Stimulated activated CD8-positive, alpha-beta memory T cell treated with anti-CD3 and anti-CD28 coated beads, Interleukin-2, amount 100 ng/mL, for 1 hour (primary cell): ENCODE measurements at places on chromosomes 2 and 18.

DNA sequence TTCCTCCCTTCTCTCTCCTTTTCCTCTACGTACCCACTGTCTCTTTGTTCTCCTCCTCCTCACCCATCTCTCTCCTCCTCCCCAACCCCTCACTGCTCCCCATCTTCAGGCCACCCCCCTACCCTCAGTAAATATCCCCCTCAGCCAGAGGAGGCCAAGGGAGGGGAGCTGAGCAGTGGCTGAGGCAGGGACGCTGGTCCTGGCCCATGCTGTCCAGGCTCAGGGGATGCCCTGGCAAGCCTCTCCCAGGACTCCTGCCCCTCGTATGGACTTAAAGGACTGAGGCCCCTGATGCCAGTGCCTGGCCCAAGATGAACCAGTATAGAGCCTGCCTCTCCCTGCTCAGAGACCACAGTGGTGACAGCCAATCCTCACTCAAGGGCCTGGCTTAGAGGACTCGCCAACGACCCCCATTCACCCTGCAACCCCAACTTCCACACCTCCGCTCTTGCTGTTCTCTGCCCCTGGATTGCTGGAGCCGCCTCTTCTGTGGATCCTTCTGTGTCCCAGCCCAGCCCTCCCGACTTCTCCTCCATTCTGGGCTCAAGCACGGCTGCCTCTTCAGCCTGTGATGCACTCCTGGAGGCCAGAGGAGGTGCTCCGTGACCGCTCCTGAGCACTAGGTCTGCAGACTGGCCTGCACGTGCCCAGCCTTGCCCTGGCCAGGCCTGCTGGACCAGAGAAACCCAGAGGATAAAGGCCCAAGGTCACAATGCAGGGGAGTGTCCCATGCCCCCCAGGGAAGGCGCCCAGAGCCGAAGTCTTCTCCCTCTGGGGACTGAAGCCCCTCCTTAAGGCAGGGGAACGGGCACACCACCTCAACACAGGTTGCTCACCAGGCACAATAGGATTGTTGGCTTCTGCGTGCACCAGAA, 9.5 kb upstream of the DUSP2 start:
- no peak for DNase-seq

- no peak for DNase-seq
Observed at GRCh38 chr18:72910045-72910444, 42.3 kb upstream of the NETO1 start.

DNA sequence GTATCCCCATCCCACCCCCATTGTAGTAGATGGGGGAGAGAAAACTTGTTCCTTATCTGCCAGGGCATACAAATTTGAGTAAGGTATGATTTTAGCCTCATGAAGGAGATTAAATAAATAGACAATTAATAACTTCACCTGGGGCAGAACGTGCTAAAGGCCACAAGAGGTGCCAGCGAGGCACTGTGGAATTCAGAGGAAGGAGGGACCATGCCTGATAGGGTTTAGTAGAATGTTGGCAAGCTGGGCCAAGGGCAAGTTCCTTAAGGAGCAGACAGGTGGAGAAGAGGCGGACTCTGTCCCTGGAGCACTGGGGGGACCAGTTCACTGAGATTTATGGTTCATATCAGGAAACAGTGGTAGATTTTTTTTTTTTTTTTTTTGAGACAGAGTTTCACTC, 22.5 kb downstream of the STAMBP start:
- DNase-seq: no peak

DNA sequence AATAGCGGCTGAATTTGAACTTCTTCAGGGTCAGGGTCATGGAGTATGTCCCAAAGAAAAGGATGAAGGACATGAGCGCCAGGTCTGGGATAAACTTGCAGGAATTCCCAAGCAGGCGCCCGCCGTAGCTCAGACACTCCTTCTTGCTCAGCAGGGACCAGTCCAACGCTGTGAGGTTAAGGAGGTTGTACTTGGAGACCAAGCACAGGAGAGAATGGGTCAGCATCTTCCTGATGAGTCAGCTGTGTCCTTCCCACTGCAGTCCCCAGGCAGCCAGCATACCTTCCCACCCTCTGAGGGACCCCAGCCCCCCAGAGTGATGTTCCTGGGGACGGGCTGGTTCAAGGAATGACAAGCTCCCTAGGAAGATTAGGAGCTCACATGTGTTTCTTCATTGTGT, 40.9 kb downstream of the MTHFD2 start:
- DNase-seq: no peak

- DNase-seq: peak; percentile 60
Observed at GRCh38 chr2:202033317-202034248, at the start of gene FZD7. Gene FZD7, plus strand, starts transcription at chr2:202033855. Its CDS starts 793 bp downstream, at chr2:202034648.

DNA sequence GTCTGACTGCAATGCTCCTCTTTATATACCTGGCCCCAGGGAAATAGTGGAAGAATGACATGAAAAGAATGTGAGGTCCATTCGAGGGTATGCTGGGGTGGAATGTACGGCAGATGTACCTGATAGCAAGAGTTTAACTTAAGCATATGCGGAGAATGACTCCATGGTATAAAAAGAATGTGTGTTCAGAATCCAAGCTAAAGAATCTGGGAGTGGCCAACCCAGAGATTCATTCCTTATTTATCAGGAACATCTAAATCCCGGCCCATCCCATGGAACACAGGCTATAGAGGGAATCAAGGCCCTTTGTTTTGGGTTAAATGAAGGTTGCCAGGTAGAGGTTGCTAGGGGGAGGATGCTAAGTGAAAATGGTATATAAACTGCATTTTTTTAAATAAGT, 150.0 kb downstream of the ZNF385B start:
- no peak for DNase-seq

DNA sequence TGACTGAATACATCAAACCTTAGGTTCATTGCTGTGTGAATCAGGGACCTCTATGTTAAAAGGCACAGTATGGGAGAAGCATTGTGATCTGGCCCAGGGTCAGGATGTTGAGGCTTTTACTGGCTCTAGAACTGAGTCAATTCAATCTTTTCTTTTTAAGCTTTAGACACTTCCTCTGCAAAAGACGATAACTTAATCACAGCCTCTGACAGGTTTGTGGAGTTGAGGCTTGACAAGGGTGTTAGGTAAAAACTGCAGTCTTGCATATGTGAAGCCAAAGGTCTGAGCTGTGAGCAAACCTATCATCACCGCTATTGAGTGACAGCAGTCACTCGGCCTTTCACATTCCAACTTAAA, 17.3 kb upstream of the ARHGAP25 start:
- no peak for DNase-seq
